Colonic mucosa (tissue), 4 donors: ENCODE measurements at places on chromosomes 1 and 21. TPM values are rescaled to one million over a fixed set of nuclear protein-coding genes. Genes with fewer than 3 reads are reported as not detected.

Gene LCE1E
- not detected for total RNA-seq

DNA sequence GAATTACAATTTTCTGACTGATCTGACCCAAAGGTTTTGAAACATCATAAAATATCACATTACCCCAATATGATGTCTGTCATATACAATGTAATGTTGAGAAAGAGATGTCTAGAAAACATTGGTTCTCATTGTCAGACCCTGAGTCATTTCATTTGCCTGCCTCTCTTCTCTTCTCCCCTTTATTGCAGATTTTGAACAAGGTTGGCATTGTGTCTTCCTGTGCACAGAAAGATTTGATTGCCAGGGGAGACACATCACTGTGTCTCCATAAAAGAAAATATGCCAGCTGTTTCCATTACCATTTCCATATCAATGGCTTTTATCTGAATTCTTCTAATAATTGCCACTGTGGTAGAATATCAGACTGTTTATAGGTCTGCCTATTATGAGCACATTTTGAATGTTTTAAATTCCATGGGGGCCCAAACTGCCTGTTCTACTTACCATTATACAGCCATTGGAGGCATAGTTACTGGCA, 65.6 kb downstream of the IFI44 start:
- DNase-seq, result no peak

GRCh38 chr1:6259491-6260362, 1.2 kb downstream of the GPR153 start:
- DNase-seq, result peak; percentile 89

- no peak for DNase-seq
Measured at GRCh38 chr1:112341986-112342385, 54.0 kb upstream of the CTTNBP2NL start.

GRCh38 chr1:213979751-213980586, 7.8 kb upstream of the PROX1 start:
- no peak for DNase-seq

DNA sequence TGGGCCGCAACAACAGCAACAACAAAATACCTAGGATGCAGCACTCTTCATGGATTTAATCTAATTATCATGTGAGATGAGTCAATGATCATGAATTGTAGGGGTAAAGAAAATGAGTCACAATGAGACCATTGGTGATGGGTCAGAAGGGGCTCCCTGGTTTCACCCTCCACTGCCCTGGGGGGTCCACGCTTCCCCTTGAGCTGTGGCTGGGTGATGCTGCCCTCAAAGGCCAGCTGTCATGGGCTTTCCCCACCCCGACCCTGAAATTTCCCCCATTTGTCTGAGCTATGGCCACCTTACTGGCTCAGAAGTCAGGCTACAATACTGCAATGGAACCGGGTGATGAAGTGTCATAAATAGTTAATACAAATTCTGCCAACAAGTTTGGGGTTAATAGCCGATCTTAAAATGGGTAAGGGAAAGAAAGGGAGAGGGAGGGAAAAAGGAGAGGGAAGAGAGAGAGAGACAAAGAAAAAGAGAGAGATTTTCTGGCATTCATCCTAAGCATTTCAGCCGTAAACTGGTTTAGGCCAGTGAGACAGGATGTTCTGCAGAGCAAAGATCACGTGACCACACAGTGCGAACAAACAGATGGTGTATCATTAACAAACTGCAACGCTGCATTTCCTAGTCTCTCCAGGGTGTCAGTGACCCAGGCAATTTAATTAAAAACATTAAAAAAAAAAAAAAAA, 143.4 kb upstream of the ERRFI1 start:
- peak; percentile 80 for DNase-seq

GRCh38 chr1:156920233-156921052, at the start of gene LRRC71:
Gene LRRC71, plus strand, starts transcription at chr1:156920632. Its CDS starts 172 bp downstream, at chr1:156920804.
- peak; percentile 82 for DNase-seq

GRCh38 chr21:40615505-40616376, 231.2 kb downstream of the DSCAM start:
- no peak for DNase-seq

DNA sequence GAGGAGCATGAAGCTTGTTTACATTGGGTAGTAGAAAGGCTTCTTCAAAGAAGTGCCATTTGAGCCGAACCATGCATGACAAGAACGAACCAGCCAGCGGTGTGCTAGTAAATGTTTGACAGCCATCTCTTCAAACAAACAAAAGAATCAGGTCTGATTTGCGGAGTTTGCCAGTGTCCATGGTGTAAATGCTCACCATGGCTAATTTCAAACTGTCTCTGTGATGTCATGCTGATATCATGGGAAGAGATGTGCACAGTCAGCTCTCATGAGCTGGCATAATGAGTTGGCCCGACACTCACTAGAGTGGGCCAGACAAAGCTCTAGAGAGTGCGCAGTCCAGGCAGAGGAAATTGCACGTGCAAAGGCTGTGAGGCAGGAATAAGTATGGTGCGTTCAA, 101.1 kb downstream of the KAZN start:
- DNase-seq, result no peak

- no peak for DNase-seq
Measured at GRCh38 chr1:5830771-5831599, 161.2 kb downstream of the NPHP4 start.

DNA sequence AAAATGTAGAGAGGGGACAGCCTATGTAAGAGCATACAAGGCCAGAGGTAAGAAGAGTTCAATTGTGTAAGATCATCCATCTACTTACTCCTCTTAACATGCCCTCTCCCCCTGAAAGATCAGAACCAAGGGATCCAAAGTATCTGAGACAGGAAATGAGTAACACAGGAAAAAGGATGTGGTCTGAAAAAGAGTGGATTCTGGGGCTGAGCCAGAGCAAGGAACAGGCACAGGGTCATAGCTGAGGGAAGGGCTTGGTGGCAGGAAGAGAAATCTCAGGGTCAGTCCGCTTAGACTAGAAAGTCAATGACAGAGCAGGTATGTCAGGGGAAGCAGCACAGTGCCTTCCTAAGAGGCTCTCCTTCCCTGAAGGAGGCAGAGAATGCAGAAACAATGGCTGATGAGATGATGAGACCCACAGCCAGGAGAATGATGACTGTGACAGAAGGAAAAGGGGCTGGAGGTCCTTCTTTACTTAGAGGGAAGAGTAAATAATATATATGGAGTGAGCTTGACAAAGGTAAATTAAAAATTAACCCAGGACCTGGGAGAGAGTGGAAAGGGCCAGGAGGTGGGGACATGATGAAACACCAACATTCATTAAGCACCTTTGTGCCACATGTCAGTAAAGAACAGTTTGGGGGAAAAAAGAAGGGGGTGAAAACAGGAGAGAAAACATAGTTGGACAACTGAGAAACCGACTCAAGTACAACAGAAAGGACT, 26.2 kb upstream of the A3GALT2 start:
- peak; percentile 63 for DNase-seq

GRCh38 chr1:82318265-82318664, 517.5 kb downstream of the ADGRL2 start:
- no peak for DNase-seq

DNA sequence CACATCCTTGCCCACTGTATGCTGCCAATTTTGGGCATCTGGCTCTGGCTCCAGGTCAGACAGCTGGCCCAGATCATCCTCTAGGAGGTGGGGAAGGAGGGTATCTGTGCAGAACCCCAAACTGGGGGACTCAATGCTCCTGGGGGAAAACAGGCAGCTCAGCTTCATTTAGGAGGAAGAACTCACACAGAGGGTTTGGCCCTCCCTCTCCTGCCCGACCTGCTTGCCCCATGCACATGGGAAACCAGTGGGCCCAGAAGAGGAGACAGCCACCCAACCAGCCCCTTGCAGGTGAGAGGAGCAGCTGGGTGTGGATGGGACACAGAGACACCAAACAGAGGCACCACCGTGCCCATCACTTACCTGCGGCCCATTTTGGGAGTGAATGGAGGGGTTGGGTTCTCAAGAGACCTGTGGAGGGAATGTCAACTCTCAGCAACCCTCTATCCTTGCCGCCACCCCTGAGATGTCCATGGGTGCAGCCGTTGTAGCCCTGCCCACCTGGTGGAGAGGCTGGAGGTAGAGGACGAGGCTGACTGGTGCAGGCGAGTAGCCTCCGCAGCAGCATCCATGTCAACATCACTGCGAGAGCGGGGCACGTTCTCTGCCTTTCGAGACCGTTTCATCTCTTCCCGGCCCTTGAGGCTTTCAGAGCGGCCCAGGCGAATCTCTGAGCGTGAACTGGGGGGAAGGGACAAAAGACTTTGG, 27.5 kb downstream of the LRRC71 start:
- DNase-seq, result no peak

- DNase-seq, result no peak
Measured at GRCh38 chr21:34791776-34792503, 123.1 kb downstream of the CLIC6 start.

DNA sequence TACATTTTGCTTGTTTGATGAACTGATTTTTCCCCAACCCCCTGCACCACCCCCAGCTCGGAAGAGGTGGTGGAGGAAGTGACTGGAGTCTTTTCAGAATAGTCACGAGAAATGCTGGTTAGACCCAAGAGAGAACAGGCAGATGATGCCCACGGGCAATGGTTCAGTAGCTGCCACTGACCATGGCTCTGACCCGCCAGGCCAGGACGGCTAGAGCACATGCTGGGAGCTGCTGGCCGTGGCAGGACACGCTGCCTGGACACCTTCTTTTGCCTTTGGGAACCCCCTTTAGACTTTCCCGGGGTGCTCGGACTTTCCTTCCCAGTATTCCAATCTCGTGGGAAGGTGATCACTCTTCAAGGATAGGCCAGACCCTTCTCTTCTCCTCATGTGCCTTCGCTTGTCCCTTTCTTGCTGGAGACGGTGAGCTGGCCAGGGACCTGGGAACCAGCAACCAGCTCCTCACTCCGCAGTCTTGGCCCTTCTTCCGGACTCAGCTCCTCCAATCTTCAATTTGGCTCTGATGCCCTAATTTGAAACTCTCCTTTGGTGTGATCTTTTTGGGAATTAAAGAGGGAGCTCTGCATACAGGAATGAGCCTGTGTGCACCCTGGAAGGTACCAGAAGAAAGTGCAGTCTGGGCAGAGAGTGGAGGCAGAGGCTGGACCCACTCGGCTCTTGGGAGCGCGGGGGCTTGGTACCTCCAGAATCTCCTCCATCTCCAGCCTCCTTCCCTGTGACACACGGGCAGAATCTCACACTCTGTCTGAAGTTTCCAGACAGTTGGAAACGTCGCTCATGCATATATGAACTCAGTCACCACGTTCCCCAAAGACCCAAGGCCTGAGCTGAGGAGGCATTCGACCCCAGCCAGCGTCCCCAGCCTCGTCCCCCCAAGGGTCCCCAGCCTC, 4.0 kb upstream of the PDE9A start:
- no peak for DNase-seq

DNA sequence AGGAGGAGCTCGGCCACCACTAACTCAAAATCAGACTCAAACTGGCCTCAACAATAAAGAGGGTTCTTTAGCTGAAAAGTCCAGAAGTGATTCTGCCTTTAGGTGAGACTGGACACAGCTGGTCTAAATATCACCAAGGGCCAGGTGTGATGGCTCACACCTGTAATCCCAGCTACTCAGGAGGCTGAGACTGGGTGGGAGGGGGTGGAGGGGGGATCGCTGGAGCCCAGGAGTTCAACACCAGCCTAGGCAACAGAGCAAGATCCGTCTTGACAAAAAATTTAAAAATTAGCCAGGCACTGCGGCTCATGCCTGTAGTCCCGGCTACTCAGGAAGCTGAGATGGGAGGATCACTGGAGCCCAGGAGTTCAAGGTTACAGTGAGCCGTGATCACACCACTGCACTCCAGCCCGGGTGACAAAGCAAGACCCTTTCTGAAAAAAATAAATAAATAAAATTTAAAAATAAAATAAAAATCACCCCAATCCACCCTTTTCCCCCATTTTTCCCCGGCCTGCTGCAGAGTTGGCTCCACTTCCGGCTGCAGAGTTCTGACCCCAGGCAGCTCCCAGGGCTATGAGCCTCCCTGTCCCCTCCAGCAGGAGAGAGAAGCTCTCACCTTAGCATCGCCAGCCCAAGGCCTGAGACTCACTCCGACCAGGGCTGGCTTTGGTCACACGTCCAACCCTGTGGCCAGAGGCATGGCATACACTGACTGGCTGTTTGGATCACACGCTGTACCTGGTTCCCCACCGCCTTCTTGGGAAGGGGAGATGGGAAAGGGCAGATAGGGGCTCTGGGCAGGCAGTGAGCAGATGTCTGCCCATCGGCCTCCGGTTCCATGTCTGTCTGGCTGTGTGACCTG, 87.3 kb upstream of the IFFO2 start:
- no peak for DNase-seq

DNA sequence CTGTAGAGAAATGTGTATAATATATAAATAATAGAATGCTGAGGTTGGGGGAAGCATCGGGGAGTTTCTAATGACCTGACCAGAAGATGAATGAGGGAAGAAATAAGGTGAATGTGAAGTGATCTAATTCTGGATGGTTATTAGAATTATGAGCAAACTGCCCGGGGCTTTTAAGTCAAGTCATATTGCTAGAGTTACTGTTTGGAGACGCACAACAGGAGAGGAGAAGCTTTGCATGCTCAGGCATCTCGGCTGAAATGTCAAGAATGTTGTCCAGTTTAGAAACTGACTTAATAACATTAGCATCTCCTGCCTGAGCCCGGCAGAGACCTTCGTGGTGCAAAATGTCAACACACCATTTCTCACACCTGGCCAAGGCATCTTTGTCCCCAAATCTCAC, 119.1 kb downstream of the RRAGC start:
- DNase-seq, result no peak

GRCh38 chr1:200894712-200895442, at the start of gene INAVA:
Gene INAVA, plus strand, starts transcription at chr1:200894900. Its CDS starts 3,501 bp downstream, at chr1:200898401.
- DNase-seq, result peak; percentile 88

DNA sequence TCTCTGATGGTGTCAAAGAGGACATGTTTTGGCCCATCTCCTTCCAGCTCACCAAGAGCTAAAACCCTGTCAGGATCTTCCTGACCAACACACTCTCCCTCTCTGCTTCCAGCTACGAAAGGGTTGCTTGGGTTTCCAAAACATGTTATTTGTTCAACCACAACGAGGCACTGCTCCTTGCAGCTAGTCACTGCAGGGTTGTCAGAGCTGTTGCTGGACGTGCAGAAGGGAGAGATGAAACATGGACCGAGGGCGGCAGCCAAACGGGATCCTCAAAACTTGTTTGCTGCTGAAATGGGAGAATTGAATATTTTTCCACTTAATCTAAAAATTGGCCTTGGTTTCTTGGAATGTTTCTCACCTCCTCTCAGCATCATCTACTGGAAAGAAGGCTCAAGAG, 12.4 kb downstream of the ZBTB18 start:
- DNase-seq, result no peak

DNA sequence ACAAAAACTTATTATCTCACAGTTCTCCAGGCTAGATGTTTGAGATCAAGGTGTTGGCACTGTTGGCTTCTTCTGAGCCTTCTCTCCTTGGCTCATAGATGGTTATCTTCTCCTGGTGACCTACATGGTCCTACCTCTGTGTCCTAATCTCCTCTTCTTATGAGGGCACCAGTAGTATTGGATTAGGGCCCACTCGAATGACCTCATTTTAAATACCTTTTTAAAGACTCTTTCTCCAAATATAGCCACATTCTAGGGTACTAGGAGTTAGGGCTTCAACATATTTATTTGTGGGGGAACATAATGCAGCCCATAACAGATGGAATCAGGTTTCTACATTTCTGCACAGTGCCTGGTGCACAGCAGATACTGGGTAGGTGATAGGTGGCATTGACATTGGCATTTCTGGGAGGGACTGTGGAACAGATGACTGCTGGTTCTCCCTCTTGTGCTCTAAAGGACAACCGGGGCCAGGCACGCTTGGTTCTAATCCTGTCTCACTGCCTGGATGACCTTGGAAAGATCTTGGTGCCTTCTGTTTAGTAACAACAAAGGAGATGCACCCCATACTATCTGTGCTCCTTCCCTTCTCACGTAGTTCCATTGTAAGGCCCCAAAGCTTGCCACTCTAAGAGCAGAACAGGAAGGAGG, 140.3 kb downstream of the PLPP3 start:
- no peak for DNase-seq

GRCh38 chr1:42258218-42258617, 76.8 kb downstream of the FOXJ3 start:
- no peak for DNase-seq

- no peak for DNase-seq
Measured at GRCh38 chr1:8721679-8722324, 95.6 kb downstream of the RERE start.
